CD4-positive, CD25-positive, alpha-beta regulatory T cell (primary cell): ENCODE measurements at places on chromosomes 7 and 10. TPM values are rescaled to one million over a fixed set of nuclear protein-coding genes. Genes with fewer than 3 reads are reported as not detected.

The CYP3A7 gene
- not detected for total RNA-seq

The PRTFDC1 gene
- 1.6 TPM for total RNA-seq

The MRPL43 gene
- 40.2 TPM for total RNA-seq

The LRRN3 gene
- total RNA-seq: 1.7 TPM

The PNLIPRP3 gene
- total RNA-seq: not detected

The UNCX gene
- total RNA-seq: not detected

The BTBD16 gene
- not detected for total RNA-seq

The CYP2C18 gene
- not detected for total RNA-seq

The AOC1 gene
- total RNA-seq: not detected

The SPDYE8 gene
- total RNA-seq: not detected

The ZWINT gene
- total RNA-seq: 3.4 TPM

The PPP1R17 gene
- total RNA-seq: not detected

The MINDY4 gene
- total RNA-seq: 0.49 TPM

The SLIT1 gene
- 0.32 TPM for total RNA-seq

The SPDYE5 gene
- total RNA-seq: not detected

The ZNF485 gene
- 2.0 TPM for total RNA-seq

- no peak for DNase-seq
- H3K36me3 ChIP-seq: no peaks in the 10 kb centered on the region
- H3K27ac ChIP-seq: no peak overlapping the region
- no peaks in the 10 kb centered on the region for H3K4me1 ChIP-seq
- no peaks in the 10 kb centered on the region for H3K27me3 ChIP-seq
- H3K4me3 ChIP-seq: no peak overlapping the region
Observed at GRCh38 chr10:129853562-129853903, 110.5 kb downstream of the EBF3 start.

- no peaks in the 10 kb centered on the region for H3K4me1 ChIP-seq
- H3K36me3 ChIP-seq: no peaks in the 10 kb centered on the region
- no peak overlapping the region for H3K27ac ChIP-seq
- H3K4me3 ChIP-seq: no peak overlapping the region
- DNase-seq: no peak
- no peaks in the 10 kb centered on the region for H3K27me3 ChIP-seq
Observed at GRCh38 chr7:91374321-91374989, 110.2 kb downstream of the FZD1 start.

DNA sequence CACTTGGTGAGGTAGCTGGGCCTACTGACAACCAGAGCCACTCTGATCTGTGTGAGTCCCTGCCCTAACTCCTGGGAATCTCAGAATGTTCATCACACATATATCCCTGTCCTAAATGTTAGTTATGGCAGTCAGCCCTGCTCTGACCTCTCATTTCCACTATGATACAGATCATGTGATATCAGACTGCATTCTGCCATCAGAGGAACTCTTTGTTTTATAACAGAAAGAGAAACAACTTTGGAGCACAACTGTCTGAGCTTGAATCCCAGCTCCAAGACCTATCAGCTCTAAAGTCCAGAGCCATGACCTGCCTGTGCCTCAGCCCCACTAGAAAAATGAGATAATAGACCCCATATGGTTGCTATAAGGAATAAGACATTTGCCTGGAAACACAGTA, 54.6 kb upstream of the ABCB4 start:
- H3K4me3 ChIP-seq: no peak overlapping the region
- DNase-seq: no peak
- no peaks in the 10 kb centered on the region for H3K4me1 ChIP-seq
- no peaks in the 10 kb centered on the region for H3K27me3 ChIP-seq
- no peaks in the 10 kb centered on the region for H3K36me3 ChIP-seq

- peaks cover 30% of the 10 kb centered on the region for H3K4me1 ChIP-seq
- no peaks in the 10 kb centered on the region for H3K36me3 ChIP-seq
- no peak overlapping the region for H3K27ac ChIP-seq
- no peak for DNase-seq
Observed at GRCh38 chr7:50613473-50613872, 48.3 kb upstream of the DDC start.

DNA sequence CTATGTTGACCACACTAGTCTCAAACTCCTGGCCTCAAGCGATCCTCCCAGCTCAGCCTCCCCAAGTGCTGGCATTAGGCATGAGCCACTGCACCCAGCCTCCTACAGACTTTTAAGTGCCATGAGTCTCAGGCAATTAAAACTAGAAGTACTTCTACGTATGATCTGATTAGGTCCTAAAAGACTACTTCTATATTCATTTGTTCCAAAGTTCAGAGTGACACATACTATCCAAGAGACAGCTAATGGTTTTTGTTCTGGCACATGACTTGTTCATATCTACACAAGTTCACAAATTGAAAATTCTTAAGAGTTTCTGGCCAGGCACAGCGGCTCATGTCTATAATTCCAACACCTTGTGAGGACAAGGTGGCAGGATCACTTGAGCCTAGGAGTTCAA, 11.7 kb downstream of the ARHGAP19 start:
- DNase-seq: no peak
- no peaks in the 10 kb centered on the region for H3K27me3 ChIP-seq
- H3K4me1 ChIP-seq: no peaks in the 10 kb centered on the region
- no peak overlapping the region for H3K4me3 ChIP-seq

DNA sequence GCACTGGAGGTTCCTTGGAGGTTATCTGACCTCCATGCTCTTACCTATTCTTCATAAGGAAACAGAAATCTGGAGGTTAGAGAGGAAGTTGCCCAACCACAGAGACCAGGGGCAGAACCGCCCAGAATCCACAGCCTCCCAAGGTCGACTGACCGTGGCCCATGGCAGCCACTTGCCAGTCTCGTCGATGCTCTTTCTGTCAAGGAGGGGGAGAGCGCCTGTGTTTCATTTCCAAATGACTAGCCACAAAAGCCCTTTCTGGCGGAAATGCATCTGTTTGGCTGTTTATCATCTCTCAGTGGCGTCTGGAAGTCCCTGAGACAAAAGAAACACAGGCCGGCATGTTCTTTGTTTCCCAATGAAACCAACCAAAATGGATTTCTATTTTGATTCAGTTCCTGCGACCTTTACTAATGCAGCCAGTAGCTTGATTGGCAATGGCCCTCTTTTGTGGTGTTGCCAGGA, 2.9 kb downstream of the RAMP3 start:
- H3K4me3 ChIP-seq: no peak overlapping the region
- DNase-seq: no peak
- H3K4me1 ChIP-seq: no peaks in the 10 kb centered on the region
- H3K27ac ChIP-seq: no peak overlapping the region
- H3K27me3 ChIP-seq: peaks cover 11% of the 10 kb centered on the region

DNA sequence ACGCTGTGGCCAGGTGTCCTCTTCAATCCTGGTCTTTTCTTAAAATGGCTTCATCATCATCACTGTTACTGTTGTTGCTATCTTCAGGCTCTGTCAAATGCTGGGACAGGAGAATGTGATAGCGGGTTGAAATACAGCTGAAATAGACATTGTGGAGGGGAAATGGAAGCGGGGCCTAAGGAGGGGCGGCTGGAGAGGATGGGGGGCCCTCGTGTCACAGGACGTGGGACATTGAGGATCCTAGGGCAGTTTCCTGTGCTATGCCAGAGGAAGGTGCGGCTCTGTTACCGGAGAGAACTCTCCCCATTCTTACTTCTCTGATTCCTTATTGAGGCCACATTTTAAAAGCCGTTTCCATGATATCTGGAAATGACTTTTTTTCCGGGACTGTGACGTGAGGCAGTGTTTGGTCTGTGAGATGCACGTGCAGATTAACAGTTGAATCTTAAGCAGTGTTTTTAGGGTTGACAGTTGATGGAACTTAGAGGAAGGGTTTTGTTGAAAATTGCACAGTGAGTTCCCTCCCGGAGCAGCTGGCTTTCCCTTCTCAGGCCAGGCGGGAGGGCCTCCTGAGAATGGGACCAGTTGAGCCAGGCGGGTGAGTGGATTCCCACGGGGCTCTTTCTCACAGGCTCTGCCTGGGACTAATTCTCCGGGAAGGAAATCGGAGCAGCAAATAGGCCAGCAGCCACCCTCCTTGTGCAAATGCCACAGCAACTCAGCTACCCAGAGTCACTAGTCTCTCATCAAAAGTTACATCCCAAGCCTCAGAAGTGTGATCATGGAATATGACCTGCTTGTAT, 125.2 kb downstream of the TACC2 start:
- H3K36me3 ChIP-seq: no peaks in the 10 kb centered on the region
- no peak overlapping the region for H3K27ac ChIP-seq
- DNase-seq: no peak
- H3K27me3 ChIP-seq: peaks cover 7% of the 10 kb centered on the region
- H3K4me1 ChIP-seq: no peaks in the 10 kb centered on the region
- no peak overlapping the region for H3K4me3 ChIP-seq

DNA sequence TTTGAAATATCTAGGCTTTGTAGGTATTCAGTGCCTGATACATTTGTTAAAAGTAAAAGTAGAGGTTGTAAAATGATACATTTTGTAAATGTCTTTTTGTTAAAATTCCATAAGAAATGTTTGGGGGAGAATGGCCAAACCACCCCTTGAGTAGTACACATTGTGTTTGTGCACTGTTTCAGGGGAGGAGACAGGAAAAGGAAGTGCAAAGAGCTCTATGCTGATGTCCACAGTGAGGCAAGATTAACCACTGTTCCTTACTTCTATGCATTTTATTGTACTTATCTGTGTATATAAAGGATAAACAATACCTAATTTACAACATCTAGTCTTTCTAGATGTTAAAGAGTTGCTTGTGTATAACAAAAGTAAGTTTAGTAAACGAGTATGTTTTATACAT, 7.4 kb upstream of the CYCS start:
- no peak for DNase-seq
- peaks cover 8% of the 10 kb centered on the region for H3K4me1 ChIP-seq
- H3K27me3 ChIP-seq: no peaks in the 10 kb centered on the region
- H3K27ac ChIP-seq: no peak overlapping the region
- peaks cover 4% of the 10 kb centered on the region for H3K36me3 ChIP-seq

GRCh38 chr7:36475381-36475780, 85.7 kb downstream of the ANLN start:
- no peak overlapping the region for H3K27ac ChIP-seq
- no peak overlapping the region for H3K4me3 ChIP-seq
- no peaks in the 10 kb centered on the region for H3K36me3 ChIP-seq
- no peak for DNase-seq
- H3K27me3 ChIP-seq: peaks cover 2% of the 10 kb centered on the region

GRCh38 chr7:17130281-17131059, 168.0 kb upstream of the AHR start:
- H3K27me3 ChIP-seq: no peaks in the 10 kb centered on the region
- no peak overlapping the region for H3K4me3 ChIP-seq
- no peaks in the 10 kb centered on the region for H3K36me3 ChIP-seq
- peaks cover 13% of the 10 kb centered on the region for H3K4me1 ChIP-seq
- no peak overlapping the region for H3K27ac ChIP-seq
- no peak for DNase-seq

DNA sequence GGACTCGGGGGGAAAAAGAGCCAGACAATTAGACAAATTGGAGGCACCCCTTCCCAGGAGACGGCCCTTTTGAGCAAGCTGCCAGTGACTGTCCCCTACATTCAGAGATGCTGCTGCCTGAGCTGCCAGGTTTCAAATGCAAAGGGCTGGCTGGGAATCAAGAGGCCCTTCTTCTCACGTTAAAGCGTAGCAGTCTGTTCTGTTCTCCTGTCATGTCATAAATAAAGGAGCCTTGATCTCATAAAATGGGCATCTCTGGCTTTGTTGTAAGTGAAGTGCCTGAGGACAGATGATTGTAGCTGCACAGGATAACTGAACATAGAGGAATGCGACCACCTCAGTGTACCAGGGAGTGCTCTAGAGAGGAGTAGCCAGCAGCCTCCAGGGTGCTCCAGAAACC, 917.9 kb downstream of the GRID1 start:
- no peaks in the 10 kb centered on the region for H3K27me3 ChIP-seq
- H3K4me3 ChIP-seq: no peak overlapping the region
- no peaks in the 10 kb centered on the region for H3K4me1 ChIP-seq

GRCh38 chr10:22624287-22624738, 90.1 kb downstream of the PIP4K2A start:
- no peak for DNase-seq
- peak overlapping the region; percentile 51 for H3K4me3 ChIP-seq
- peaks cover 90% of the 10 kb centered on the region for H3K4me1 ChIP-seq
- H3K27ac ChIP-seq: peak overlapping the region; percentile 94

- H3K4me1 ChIP-seq: no peaks in the 10 kb centered on the region
- H3K27me3 ChIP-seq: peaks cover 8% of the 10 kb centered on the region
- H3K36me3 ChIP-seq: no peaks in the 10 kb centered on the region
- no peak for DNase-seq
Observed at GRCh38 chr10:129279446-129280154, 187.4 kb upstream of the MGMT start.
